ENCODE measurements at places on chromosomes 3 and 15. TPM values are rescaled to one million over a fixed set of nuclear protein-coding genes. Genes with fewer than 3 reads are reported as not detected.

DNA sequence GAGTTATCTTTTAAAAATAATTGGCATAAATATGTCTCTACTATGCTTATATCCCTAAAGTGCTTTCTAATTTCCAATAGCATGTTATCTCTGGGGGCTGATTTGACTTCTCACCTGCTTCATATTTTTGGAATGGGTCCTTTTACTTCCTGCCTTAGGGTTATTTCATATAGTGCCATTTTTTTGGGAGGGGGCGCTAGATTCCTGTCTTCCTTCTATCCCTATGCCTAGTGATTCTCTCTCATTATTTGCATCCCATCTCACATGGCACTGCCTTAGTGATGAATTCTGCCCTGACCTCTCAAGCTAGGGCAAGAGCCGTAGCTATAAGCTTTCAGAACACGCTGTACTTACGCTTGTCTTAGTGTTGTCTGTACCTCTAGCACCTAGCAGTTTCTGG lies 150.3 kb upstream of the SLITRK3 start:
- no peak for DNase-seq

GRCh38 chr3:172506094-172506493 lies 17.1 kb downstream of the TNFSF10 start:
- no peak for DNase-seq

DNA sequence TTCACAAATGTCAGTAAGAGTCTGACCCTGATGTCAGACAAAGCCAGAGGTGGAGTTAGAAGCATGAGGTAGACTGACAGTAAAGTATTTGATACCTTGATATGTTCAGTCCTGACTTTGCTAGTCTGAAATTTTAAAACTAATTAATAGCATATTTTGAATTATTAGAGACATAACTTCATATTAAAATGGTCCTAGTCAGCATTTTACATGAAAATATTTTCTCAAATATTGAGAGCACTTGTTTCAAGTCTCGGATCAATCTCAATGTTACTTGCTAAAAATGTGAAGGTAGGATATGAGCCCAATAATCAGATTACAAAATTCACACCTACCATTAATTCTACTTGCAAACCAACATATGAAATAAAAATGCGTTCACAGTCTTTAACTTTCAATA lies 58.1 kb upstream of the TTC14 start:
- no peak for DNase-seq

GRCh38 chr3:64049136-64049535 lies 25.8 kb upstream of the PSMD6 start:
- DNase-seq: no peak

GRCh38 chr3:194176274-194176991 lies 40.5 kb downstream of the HES1 start:
- DNase-seq: no peak

DNA sequence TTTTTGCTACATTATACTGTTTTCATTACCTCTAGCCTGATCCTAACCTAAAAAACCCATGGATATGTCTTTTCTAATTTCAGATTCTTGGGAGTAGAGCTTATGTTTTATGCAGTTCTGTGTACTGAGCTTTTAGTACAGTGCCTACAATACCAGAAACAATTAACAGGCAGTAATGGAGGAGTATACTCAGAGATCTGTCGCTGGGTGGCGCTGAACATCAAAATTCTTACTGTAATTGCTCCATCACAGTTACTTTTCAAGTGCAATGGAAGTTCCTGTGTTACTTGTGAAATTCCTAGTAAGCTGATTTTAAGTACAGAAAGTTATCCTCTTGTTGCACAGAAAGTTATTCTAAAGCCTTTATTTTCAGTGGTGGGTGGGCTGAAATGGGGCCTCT lies 66.9 kb downstream of the RNF13 start:
- no peak for DNase-seq

DNA sequence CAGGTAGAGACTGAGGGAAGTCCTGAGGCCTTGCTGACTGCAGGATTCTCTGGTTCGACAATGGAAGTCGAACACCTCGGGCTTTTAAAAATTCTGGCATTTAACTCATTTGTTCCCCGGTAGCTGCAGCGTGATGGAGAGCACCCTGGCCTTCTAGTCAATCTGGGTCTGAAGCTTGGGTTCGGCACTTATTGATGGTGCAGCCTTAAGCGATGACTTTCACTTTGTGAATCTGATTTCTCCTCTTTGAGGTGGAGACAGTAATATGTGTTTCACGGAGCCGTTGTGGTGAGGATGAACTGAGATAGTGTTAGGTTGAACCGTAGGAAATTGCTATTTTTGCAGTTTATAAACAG lies 621 bp upstream of the PARP6 start:
- DNase-seq: no peak

GRCh38 chr15:97806766-97807165 lies 153.7 kb upstream of the ARRDC4 start:
- no peak for DNase-seq

DNA sequence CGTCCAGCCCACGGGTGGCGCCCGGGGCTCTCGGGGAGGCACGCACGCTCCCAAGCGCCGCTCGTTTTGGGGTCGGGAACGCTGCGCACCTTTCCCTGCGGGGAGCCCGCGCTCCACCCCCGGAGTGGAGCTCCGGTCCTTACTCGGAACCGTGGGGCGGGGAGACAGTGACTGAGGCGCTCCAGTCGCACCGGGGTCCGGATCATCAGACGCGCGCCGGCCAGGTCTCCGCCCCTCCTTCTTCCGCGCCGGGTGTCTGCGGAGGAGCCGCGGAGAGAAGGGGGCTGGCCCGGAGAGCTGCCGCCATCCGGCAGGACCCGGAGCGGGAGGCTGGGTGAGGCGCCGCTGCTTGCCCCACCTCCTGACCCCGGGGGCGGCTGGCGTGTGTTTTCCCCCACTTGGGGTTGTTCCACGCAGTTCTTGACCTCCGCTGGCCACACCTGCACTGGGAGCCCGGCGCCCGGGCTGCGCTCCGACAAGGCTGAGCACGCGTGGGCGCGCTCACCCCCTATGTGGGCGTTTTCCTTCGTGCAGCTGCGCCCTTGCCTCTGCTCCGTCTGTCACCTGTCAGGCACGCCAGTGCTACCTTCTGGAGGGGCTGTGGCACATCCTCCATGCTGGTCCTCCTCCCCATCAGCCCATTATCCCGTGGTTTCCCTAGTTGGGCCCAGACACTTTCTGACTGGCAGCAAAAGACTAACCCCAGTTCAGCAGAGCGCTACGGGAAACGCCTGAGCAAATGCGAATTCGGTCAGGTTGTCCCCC lies at the start of gene MCF2L2:
MCF2L2 (minus strand) TSS at position 173 of the 765 bp plus-strand sequence. CDS start 642 bp downstream, outside the sequence.
- peak; percentile 72 for DNase-seq

- DNase-seq: no peak
Measured at GRCh38 chr15:68676011-68676605, 97.3 kb downstream of the CORO2B start.

DNA sequence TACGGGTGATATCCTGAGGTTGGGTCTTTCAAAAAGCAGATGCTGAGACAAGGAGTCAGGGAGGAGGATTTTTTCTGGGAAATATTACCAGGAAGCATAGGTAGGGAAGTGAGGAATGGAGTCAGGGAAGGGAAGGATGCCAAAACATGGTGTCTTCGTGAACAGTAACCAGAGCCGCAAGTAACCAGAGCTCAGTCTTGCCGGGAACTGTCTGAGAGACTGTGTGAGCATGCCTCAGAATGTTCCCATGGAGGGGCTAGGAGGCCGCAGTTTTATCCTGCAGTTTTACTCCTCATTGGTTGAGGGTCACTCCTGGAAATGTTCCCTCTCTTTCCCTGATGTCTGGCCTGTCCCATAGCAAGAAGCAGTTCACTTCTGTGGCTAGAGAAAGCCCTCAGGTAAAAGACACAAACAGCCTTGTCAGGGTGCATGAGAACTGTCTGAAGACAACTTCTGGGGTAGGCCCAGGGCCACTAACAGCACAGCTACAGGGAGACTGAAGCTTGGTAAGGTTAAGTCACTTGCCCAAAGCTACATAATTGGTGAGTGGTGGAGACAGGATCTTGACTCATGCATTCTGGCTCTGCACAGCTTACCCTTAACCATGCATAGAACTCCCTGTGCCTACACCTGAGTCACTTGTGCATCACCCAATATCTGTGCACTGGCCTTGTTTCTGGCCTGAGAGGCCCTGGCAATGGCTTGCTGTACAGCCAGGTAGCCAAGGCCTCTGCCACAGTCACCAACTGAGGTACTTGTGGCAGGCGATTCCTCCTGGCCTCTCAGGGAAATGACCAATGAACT lies 76.3 kb upstream of the FRMD4B start:
- DNase-seq: no peak

DNA sequence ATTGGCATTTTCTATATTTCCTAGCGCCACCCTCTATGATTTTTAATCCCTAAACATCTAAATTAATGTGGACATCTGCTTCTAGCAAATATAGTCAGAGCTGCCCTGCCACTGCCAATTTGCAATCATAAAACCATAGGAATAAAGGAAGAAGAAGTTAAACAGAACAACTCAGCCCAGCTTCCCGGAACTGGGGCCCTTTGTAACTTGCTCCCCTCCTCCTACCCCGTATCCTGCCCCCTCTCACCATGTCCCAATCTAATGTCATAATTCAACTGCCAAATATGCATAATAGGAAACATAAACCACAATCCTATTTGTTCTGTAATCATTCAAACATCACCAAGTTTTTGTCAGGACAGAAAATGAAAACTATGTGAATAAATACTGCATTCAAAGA lies 74.4 kb upstream of the ACP3 start:
- no peak for DNase-seq

DNA sequence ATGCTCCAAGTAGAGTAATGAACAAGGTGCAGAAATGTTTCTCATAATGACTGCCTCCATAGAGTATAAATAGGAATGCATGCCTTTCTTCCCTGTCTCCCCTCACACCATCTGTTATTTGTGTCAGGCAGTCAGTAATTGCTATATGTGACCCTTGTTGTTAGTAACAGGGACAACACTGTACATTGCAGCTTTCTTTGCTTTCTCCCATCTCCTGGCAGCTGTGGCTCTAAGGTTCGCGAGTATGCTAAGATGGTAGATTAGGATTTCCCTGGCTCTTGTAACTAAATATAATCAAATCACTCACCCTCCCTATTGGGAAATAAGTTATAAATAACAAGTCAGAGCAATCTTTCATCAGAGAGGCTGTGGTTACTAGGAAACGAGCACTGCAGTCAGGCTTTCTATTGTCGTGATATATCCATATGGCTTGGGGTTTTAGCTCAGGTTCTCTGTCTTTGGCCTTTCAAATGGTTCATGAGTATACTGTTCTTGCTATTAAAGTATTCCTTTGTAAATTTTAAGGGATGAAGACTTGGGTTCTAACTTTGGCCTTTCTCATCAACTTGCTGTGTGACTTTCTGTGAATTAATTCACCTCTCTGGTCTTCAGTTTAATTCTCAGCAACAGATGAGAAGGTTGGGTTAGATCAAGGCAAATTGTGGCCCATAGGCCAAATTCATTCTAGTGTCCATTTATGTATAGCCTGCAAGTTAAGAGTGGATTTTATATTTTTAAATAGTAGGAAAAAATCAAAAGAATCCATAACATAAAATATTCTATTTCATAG lies 8.1 kb upstream of the MINDY4B start:
- peak; percentile 39 for DNase-seq

- no peak for DNase-seq
Measured at GRCh38 chr3:192216067-192216466, 511.3 kb downstream of the FGF12 start.

DNA sequence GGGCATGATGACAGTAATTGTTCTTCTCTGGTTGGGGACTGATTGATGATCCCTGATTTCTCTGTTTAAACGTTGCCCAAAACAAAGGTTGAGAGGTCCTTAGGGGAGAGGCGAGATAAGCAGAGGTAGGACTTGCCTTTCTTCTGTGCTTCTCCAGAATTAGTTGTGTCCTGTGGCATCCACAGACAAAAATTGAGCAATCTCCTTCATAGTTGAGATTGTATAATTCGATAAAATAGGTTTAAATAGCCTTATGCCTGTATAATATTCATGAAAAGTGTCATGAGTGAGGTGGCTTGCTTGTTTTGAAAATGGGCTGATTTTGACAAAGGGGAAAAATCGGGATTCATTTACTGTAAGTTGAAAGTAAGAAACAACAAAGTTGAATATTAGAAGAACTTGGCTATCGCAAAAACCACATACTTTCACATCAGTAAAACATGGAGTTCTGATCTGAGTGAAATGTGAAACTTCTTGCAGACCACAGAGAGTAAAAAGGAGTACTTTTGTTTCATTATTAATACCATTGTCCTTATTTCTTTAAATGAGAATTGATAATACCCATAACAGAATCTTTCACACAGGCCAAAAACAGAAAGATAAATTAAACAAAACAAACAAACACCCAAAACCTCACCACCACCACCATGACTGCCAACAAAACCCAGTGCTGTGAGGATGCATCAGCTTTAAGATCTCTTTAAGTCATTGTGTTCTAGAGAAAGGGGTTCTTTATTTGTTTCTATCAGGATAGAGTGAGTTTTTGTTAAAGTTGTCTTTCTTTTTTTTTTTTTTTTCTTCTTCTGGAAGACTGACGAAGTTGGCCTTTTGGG lies 155.7 kb downstream of the LPP start:
- no peak for DNase-seq

- DNase-seq: no peak
Measured at GRCh38 chr3:46393554-46394434, 13.1 kb downstream of the CCR5AS start.

- DNase-seq: no peak
Measured at GRCh38 chr3:132253262-132253878, 63.8 kb upstream of the ACP3 start.

ALG3 gene
- polyA plus RNA-seq: 15.5 TPM

ALDH1L1 gene
- polyA plus RNA-seq: 27.2 TPM

AADAC gene
- polyA plus RNA-seq: not detected

C3orf85 gene
- polyA plus RNA-seq: not detected

TGM4 gene
- polyA plus RNA-seq: not detected

Measured in heart left ventricle (tissue), 16 donors.